ENCODE measurements at places on chromosomes 1 and 21.

GRCh38 chr21:34983680-34984086 is 65.4 kb downstream of the RUNX1 start:
- DNase-seq: no peak

GRCh38 chr1:54812801-54813484 is 11.8 kb upstream of the TTC22 start:
- no peak for DNase-seq

DNA sequence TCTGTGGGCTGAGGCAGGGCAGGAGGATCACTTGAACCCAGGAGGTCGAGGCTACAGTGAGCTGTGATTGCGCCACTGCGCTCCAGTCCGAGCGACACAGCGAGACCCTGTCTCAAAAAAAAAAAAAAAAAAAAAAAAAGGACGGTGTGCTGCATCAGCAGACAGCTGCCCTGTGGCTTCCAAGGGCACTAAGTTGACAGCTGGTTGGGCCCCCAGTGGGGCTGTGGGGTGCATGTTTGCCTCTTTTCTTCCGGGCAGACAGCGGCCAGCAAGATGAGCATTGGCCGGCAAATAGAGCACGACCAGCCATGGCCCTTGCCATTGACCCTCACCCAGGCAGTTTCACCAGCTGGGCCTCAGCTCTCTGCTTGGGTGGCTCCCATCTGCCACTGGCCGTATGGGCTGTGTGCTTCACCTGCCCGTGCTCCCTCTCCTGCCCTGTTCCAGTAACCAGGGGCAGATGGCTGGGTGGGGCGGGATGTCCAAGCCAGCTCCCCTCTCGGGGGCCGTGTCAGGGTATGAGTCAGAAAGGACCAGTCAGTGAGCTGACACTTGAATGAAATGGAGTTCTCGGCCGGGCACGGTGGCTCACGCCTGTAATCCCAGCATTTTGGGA is 12.3 kb upstream of the SLC25A34 start:
- no peak for DNase-seq

- no peak for DNase-seq
Measured at GRCh38 chr1:92273039-92273438, 25.7 kb downstream of the GLMN start.

DNA sequence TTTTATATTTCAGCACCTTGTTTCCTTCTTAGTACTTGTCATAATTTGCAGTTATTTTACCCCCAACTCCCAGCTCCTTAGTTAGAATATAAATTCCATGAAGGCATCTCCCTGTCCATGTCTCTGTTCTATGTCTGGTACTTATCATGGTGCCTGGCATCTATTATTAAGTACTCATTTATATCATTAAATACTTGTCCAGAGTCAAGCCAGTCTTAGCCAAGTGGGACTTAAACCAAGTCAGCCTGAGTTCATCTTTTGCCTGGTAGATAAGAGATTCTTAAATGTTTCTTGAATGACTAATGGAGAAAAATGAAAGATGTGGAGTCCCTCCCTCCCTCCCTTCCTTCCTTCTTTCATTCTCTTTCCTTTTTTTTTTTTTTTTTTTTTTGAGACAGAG is 9.4 kb downstream of the SLC25A44 start:
- no peak for DNase-seq

GRCh38 chr21:40882192-40882915 is 35.4 kb upstream of the DSCAM start:
- no peak for DNase-seq

GRCh38 chr1:160641323-160642280 is 5.2 kb downstream of the SLAMF1 start:
- no peak for DNase-seq

GRCh38 chr1:206589206-206589605 is 23.1 kb downstream of the EIF2D start:
- DNase-seq: no peak

GRCh38 chr1:58030456-58030855 is 516.1 kb downstream of the OMA1 start:
- no peak for DNase-seq

GRCh38 chr1:8666389-8667167 is 150.9 kb downstream of the RERE start:
- DNase-seq: no peak

DNA sequence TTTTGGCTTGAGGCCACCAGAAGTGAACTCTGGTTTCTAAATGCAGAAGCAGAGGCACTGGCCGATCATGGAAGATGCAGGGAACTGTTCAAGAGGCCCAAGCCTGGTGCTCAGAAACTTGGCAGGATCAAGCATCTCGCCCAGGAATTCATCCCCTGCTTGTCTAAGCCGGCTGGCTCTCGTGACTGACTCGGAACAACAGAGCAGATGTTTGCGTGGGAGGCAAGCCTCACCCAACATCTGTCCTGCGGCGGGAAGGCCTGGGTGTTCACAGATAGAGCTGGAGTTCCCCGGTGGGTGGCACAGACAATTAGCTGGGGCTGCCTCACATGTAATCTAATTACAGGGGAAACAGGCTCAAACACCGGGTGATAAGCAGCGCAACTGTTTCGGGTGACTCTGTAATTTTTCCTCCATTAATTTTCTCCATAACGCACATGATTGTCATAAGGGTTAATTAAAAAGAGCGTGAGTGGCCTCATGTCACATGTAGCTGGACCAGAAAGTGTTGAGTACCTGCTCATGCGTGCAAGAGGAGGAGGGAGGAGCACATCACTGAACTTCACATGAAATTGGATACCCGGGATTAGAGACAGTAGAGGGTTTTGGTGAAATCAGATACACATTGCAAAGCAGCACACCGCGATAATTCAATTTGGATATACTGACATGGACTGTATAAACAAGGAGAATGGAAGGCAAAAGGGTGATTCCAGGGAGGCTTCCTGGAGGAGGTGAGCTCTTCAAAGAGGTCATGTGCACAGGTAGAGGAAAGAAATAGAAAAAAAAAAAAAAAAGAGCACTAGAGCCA is 180.0 kb downstream of the ETS2 start:
- no peak for DNase-seq

DNA sequence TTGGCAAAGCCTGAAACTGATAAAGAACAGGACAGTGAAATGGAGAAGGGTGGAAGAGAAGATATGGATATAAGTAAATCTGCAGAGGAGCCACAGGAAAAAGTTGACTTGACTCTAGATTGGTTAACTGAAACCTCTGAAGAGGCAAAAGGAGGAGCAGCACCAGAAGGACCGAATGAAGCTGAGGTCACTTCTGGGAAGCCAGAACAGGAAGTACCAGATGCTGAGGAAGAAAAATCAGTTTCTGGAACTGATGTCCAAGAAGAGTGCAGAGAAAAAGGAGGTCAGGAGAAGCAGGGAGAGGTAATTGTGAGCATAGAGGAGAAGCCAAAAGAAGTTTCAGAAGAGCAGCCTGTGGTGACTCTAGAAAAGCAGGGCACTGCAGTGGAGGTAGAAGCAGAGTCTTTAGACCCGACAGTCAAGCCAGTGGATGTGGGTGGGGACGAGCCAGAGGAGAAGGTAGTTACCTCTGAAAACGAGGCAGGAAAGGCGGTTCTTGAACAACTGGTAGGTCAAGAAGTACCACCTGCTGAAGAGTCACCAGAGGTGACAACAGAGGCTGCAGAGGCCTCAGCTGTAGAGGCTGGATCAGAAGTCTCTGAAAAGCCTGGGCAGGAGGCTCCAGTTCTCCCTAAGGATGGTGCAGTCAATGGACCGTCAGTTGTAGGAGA is 16.3 kb downstream of the CCDC17 start:
- no peak for DNase-seq

GRCh38 chr1:44377925-44378784 is 23.1 kb upstream of the ERI3 start:
- DNase-seq: peak; percentile 15

DNA sequence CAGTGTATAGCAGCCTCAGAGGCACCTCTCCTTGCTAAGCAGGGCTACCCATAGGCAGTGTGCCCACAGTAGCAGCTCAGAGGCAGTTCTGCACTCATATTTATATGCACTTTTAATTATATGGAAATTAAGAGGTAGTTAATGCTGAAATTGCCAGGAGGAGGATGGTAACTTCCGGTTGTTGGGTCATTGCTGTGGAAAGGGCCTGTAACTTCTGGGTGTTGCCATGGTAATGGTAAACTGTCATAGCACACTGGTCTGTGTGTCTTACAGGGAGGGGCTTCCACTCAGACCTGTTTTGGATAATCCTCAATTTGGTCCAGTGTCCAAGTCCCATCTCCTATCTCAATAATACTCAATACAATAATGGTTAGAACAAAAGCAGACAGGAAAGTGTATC is 7.6 kb downstream of the CFH start:
- no peak for DNase-seq

GRCh38 chr21:16866851-16867250 is 646.0 kb upstream of the CXADR start:
- no peak for DNase-seq

GRCh38 chr1:26949926-26950319 is 10.3 kb downstream of the KDF1 start:
- DNase-seq: no peak

- DNase-seq: no peak
Measured at GRCh38 chr1:1157033-1157365, 16.7 kb upstream of the TTLL10 start.

DNA sequence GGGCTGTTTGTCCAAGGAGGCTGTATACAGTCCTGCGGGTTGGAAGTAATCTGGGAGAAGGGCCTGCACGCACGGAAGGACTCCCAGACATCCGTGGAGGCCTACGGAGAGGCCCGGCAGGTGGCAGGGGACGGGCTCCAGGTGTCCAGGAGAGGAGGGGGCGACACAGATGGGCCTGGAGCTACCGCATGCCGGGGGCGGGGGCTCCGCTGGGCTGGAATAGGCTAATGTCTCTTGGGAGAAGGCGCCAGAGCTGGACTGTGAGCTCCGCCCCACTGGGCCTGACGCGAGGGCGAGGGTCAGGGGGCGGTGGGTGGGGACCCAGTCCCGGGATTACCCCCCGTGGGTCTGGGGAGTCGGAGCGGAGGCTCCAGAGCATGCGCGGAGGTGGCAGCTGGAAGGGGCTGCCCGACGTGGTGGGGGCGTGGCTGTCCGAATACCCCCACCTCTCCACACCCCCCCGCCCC is 659 bp downstream of the AGO1 start:
- peak; percentile 34 for DNase-seq

DNA sequence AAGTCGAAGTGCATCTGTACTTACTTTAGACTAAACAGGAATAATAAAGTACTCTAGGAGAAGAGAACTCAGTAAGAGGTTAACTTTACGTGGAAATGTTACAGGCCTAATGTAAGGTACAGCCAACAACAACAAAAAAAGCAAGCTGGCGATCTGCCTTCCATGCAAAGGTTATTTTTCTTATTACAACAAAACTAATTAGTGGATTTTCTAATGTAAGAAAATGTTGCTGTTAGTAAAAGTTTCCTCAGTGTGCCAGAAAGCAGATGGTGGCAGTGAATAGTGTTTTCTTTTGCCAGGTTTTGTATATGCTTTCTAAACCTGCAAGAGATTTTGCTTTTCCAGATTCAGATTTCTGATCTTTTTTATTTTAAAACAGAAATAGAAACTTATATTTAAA is 179.2 kb downstream of the NFIA start:
- DNase-seq: no peak

DNA sequence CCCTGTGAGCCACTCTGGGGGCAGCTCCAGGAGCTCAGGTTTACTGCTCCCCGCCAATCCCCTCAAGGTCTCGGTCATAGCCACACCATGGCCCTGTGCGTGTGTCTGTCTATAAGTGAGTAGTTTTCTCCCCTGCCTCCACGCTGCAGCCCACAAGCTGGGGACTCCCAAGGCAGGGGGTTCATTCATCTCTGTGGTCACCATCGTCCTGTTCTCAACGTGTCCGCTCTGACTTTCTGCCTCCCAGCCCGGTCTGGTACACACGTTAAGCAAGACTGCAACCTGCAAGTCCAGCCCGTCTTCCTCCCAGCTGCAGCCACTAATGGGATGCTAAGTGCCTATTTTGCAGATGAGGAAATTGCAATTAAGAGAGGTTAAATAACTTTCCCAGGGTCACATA is 49.8 kb downstream of the IGSF21 start:
- no peak for DNase-seq

GRCh38 chr1:85983316-85983715 is 173.3 kb downstream of the COL24A1 start:
- DNase-seq: no peak

DNA sequence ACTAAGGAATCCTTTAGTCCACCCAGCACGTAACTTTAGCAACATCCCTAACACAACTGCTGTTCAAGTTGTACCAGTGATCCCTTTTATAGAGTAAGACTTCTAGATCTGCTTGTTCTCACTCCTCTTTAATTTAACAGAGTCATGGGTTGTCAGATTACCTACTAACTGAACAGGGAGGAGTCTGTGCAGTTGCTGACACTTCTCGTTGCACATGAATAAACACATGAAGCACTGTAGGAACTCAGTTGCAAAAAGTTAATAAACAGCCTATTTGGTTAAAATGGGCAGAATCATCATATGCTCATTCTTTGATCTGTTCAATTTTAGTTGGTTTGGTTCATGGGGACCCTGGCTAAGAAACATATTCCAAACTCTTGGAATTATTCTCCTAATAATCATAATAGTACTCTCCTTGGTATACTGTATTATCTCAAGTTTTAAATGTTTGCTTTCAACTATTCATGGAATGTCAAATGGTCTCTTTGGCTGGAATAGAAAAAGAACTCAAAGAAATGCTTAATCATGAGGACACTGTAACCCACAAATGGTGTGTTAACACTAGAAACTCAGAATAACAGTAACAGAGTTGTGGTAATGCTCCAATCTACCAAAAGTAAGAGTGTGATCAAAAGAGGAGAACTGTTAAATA is 15.6 kb downstream of the PLPPR5 start:
- no peak for DNase-seq

DNA sequence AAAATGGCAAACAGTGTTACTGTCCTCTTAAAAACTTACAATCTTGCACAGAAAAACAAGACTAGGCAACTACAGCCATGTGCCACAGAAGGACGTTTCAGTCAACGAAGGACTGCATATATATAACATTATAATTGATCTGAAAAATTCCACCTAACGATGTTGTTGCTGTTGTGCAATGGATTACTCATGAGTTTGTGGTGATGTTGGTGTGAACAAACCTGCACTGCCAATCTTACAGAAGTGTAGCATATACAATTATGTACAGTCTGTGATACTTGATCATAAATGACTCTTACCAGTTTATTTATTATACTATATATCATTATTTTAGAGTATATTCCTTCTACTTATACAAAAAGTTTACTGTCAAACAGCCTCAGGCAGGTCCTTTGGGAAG is 6.8 kb upstream of the VAMP4 start:
- DNase-seq: no peak

DNA sequence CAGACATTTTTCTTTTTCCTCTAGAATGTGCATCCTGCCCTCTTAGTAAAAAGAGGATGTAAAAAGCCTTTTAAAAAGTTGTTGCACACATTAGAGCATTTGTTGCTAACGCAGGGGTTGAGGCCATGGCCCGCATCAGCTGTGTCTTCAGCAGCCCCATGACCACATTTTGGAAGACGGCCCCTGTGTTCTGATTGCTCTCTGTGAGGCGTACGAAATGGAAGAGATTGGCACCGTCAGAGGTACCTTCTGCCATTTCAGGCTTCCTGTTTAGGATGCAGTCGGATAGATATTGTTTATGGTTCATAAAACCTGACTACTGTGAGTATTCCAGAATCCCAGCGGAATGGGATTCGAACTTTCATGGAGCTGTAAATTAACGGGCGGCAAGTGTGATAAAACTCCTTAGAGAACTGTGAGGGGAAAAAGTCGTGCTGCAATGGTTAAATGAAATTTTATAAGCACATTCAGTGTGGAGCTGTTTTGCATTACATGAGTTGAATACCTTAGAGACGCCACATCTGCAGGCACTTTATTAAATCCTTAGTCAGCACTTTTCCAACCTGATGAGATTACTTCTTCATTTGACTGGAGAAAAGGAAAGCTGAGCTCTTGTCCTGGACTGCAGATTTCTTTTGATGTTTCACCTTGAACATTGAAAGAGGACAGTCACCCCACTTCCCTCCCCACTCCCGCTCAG is 273.9 kb downstream of the TM2D1 start:
- no peak for DNase-seq
